Stimulated activated CD4-positive, alpha-beta T cell treated with anti-CD3 and anti-CD28 coated beads, Interleukin-1b, Interleukin-23, amount 100 ng/mL, for 24 hours (primary cell): ENCODE measurements at places on chromosomes 16 and 17.

DNA sequence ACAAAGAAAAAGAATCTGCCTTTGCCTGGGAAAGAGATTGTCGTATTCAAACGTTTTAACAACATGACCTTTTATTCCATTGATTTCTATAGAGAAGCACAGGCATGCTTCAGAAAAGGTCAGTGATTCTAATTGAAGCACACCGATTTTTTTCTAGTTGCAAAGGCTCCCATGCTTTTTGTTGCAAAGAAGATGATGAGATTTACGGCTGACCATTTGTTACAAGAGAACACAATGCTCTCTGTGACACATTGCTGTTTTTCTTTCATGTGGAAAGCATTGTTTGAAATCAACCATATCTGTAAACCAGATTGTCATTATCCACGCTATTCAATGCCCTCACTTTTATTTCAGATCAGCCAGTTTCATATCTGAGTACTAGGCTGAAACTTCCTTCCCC is 99.8 kb downstream of the NLK start:
- no peak for DNase-seq

DNA sequence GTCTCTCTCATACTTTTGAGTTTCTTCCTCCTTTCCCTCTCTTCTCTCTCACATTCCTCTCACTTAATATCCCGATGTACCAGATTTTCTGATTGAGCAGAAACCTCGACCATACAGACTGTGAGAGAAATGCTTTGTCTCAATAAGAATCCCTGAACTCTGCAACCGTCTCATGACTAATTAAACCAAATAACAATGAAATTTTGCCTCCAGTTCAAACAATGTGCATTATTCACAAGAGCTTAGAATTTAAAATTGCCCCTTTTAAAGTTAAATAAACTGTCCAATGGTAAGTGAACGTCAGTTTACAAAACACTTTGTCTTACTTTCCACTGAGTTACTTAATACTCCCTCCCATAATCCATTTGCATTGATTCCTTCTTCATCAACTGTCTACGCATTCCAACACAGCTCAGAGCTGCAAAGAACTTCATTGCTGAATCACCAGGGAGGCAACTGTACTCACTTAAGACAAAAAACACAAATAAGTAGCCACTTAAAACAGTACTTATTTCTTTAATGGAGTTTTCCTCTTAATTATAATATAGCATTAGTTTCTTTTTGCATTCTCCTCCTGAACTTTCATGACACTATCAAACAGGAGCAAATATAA is 4.9 kb downstream of the CDH11 start:
- no peak for DNase-seq

DNA sequence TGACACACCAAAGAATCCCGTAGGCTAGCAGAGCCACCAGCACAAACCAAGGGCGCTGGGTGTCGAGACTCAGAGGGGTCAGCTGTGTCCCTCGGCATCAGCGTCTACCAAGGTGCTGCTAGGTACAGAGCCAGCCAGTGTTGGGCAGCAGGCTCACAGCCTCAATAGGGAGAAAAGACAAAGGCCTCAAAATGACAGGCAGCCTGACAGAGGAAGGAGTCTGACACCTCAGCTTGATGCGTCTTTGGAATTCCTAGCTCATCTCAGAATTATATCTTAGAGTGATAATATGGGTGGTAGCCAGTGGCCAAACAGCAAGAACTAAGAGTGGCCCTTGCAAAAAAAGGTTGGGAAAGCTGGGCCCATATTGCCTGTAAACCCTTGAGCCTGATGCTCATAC is 45.9 kb downstream of the HS3ST3B1 start:
- no peak for DNase-seq

GRCh38 chr17:77572851-77573250 is 385.7 kb upstream of the TNRC6C start:
- no peak for DNase-seq
